ENCODE measurements at places on chromosomes 1 and 21. TPM values are rescaled to one million over a fixed set of nuclear protein-coding genes. Genes with fewer than 3 reads are reported as not detected.

GRCh38 chr1:208088319-208088718 lies 155.9 kb downstream of the PLXNA2 start:
- peaks cover 35% of the 10 kb centered on the region for H3K36me3 ChIP-seq
- no peak overlapping the region for H3K27ac ChIP-seq
- no peak overlapping the region for H3K4me3 ChIP-seq

DNA sequence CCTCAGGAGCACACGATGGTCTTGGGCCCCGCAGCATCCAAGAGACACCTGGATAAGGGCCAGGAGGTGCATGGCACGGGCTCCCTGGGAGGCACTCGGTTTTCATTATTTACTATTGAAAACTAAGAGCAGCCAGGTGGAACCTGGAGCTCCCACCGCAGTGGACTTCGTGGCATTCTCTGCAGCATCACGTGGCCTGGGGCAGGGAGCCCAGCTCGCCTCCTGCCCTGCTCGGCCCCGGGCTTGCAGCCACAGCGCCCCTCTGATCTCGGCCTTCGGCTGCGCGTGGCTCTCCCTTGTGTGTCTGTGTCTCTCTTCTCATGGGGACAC lies 121.6 kb downstream of the SIK1 start:
- no peak overlapping the region for H3K27ac ChIP-seq
- H3K4me1 ChIP-seq, result peaks cover 11% of the 10 kb centered on the region
- no peaks in the 10 kb centered on the region for H3K36me3 ChIP-seq
- H3K27me3 ChIP-seq, result no peaks in the 10 kb centered on the region
- no peak for DNase-seq

GRCh38 chr1:84780000-84780716 lies 89.9 kb upstream of the SSX2IP start:
- no peak for DNase-seq
- no peak overlapping the region for H3K4me3 ChIP-seq
- H3K36me3 ChIP-seq, result no peaks in the 10 kb centered on the region
- no peaks in the 10 kb centered on the region for H3K27me3 ChIP-seq

Gene LCE3D
- not detected for total RNA-seq

Gene CLCNKA
- total RNA-seq, result 1.8 TPM

Gene TRIM33
- total RNA-seq, result 60.1 TPM
